Astrocyte (in vitro differentiated cells and primary cell): ENCODE measurements at places on chromosomes 4 and X. TPM values are rescaled to one million over a fixed set of nuclear protein-coding genes. Genes with fewer than 3 reads are reported as not detected.

The MAOB gene
- total RNA-seq: 0.20 and 0.77 TPM in 2 replicates

The TMPRSS11B gene
- total RNA-seq: 0.22 and 0.27 TPM in 2 replicates

The MAGEC3 gene
- not detected in 2 replicates for total RNA-seq

The CYLC1 gene
- not detected in 2 replicates for total RNA-seq

The TRPC5OS gene
- total RNA-seq: not detected in 2 replicates

The IL2RG gene
- 0.59 TPM in 1 of 2 replicates, not detected in the other for total RNA-seq

The FREM3 gene
- not detected in 2 replicates for total RNA-seq

The CFP gene
- total RNA-seq: 0.17 and 1.1 TPM in 2 replicates

The PABPC1L2A gene
- 0.11 and 0.38 TPM in 2 replicates for total RNA-seq

The SH3TC1 gene
- 1.2 and 1.8 TPM in 2 replicates for total RNA-seq

GRCh38 chr4:61877266-61877665 lies 677.1 kb downstream of the ADGRL3 start:
- no peak for DNase-seq

- no peak for DNase-seq
Measured at GRCh38 chr4:148747721-148748268, 305.6 kb upstream of the NR3C2 start.

GRCh38 chr4:39426728-39427127 lies 20.0 kb downstream of the KLB start:
- no peak for DNase-seq

DNA sequence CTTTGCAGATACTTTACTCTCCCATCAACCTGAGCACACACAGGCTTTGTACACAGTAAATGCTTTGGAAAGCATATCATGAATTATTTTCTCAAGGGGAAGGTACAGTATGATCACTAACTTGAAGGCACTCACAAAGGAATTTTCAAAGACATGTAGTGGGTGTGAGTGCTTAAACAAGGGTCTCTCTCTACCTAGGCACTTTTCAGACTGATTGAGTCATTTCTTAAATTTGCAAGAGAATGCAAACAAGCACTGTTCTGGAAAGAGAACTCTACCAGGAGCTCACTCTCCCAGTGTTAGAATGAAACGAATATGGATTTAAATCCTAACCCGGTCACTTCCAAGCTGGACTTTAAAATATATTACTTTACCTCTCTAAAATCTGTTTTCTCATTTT lies 85.7 kb downstream of the MAML3 start:
- no peak for DNase-seq

- DNase-seq: no peak
Measured at GRCh38 chr4:183632689-183633088, 26.3 kb downstream of the RWDD4 start.

DNA sequence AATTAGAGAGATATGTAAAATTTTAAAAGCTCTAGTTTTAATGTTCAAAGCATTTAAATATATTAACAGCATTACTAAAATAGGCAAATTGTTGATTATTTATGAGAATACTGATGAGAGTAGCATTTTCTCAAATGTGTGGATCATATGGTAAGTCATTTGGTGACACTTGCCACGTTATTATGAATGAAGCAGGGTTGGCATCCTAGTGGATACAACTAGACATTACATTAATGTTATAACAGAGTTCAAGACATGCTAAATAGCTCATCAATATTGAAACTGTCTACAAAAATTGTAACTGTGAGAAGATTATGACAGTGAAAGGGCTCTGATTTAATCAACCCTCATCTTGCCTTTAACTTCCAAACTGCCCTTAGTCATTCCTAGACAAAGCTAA lies 171.1 kb downstream of the PDGFC start:
- no peak for DNase-seq

- no peak for DNase-seq
Measured at GRCh38 chr4:98529970-98530569, 128.3 kb downstream of the TSPAN5 start.

GRCh38 chrX:88170553-88170952 lies 576.5 kb upstream of the CPXCR1 start:
- DNase-seq: no peak

DNA sequence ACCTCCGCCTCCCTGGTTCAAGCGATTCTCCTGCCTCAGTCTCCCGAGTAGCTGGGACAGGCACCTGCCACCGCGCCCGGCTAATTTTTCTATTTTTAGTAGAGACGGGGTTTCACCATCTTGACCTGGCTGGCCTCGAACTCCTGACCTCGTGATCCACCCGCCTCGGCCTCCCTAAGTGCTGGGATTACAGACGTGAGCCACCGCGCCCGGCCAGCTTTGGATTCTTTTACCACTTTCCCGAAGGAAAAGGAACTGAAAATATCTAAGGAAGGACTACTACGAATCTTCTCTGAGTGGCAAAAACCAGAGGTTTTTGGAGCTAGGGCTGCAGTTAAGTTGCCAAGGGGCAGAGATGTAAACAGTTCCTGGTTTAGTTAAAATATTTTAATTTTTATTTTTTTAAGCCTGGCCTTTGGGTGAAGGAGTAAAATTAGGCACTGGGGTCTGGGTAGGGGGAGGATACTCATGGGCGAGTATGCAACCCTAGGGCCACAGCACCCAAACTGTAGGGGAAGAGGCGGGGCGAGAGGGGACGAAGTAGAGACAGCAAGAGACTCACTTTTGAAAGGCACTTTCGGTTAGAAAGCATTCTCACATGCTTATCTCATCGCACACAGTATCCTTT lies 525 bp upstream of the CISD2 start:
- no peak for DNase-seq

DNA sequence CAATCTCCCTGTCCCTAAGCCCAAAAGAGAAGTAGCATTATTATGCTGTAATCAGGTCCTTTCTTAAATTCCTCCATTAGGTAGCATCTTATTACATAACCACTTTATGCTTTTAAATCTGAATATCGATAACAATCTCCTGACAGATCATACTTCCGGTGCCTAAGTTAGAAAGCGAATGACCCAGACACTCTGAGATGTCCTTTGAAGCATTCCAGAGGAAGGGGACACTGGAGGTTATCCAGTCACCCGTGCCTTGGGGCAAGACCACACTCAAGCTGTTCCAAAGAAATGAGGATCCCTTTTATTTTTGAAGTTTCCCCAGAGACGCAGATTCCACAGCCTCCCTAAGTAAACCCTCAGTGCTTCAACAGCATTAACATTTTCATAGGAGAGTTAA lies 125.7 kb downstream of the PALLD start:
- no peak for DNase-seq

- no peak for DNase-seq
Measured at GRCh38 chr4:113004655-113005054, 44.8 kb upstream of the ANK2 start.

- no peak for DNase-seq
Measured at GRCh38 chr4:130825284-130825683, 1729.3 kb downstream of the C4orf33 start.

DNA sequence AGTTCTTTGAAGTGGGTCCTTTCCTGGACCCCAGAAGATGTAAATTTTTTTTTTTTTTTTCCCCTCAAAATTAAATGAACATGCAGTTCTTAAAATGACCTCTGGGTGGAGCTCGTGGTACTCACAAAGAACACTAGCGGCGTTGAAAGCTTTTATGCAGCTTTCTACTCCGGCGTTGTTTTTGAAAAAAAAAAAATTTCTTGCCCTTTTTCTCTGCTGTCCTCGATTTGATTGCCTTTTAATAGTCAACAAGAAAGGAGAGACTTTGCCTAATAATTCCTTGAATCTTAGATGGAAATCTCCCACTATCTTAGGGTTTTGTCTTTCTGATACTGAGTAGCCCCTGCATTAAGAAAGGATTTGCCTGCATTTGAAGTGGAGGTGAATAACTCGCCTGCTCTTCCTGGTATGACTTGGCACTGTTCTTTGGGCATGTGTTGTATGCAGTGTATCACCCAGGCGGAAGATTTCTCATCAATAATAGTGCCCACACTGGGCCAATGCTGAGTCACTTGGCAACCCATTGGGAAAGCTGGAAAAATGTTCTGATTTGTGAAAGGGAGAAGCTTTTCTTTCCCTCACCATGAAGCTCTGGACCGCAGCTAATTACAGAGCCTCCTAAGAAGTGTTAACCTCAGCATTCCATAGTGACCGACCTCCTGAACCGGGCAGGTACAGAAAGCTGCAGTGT lies 104.0 kb downstream of the PHEX start:
- peak; percentile 68 for DNase-seq

DNA sequence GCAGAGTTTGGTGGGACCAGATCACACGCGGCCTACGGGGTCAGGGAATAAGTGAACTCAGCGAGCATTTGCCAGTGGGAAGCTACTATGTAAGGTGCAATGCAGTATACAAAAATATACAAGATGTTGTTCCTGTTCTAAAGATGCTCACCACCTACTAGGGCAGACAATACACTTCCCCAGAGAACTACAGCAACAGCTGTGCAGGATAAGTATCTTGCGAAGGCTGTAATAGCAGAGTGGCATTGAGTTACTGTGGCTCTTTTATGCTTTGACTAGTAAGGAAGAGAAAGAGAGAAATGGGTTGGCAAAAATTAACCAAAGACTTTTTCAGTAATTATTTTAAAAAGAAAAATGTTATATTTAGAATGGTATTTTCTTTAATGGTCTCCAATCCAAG lies 61.2 kb downstream of the CDS1 start:
- DNase-seq: no peak

DNA sequence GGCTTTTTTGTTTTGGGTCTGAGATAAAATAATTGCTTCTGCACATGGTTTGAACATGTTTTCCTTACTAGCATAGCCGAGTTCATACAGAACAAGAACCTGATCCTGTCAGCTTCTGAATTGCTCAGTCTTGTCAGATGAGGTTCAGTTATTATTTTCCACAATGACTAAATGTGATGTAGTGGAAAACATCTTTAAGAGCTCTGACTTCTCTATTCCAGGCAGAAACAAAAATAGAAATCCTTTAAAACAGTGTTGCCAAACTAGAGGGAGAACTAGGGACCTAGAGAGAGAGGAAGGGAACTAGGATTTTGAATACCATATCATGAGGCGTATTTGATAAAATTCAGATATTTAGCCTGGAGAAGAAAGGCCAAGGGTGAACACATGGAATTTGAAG lies 2.0 kb downstream of the ATP6AP2 start:
- DNase-seq: no peak

DNA sequence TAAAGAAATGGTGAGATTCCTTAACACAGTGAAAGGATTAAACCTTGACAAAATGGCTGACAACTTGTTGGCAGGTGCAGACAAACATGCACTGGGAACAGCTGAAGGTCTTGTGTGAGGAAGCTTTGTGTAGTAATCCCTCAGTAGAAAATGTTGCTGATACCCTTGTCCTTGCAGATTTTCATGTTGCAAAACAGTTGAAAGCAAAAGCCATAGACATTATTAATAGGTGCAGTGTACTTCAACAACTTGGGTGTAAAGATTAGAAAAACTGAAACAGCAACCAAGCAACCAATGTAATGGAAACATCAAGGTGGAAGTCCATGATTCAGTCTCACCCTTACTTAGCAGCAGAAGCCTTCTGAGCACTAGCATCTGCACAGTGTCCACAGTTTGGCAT lies 29.8 kb downstream of the UGT2B7 start:
- no peak for DNase-seq

DNA sequence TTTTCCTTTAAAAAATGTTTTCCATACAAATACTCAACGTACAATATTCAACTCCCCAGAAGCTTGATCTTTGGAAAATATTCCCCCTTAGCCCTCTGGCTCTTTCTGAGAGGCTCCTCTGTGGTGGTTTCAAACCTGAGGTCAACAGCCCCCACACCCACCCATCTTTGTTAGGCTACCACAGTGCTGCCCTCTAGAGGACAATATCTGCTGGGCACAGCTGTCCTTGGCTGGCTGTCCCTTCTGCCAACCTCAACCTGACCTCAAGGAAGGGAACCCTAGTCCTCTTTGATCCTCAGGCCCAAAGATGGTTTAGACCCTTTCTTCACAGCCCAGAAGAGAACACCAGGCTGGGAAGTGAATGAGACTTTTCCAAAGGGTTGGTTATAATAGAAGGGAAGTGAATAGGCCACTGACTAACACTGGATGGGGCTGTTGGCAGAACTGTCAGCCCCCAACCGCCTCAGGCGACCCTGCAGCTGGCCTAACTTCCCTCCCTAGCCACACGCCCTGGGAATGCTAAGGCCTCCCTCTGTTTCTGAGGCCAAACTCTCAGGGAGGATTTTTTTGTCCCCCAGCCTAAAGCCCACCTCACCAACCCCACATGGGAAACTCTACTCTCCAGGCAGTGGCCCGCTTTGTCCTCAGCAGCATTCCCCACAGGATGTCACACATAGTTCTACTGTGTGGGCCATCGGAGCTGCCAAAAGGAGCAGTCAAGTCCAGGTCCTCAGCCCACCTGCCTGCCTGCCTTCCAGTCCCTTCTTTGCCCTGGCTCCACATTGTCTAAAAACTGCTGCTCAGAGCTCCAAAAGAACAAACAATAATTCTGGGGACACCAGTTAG lies 34.3 kb downstream of the NYX start:
- no peak for DNase-seq

DNA sequence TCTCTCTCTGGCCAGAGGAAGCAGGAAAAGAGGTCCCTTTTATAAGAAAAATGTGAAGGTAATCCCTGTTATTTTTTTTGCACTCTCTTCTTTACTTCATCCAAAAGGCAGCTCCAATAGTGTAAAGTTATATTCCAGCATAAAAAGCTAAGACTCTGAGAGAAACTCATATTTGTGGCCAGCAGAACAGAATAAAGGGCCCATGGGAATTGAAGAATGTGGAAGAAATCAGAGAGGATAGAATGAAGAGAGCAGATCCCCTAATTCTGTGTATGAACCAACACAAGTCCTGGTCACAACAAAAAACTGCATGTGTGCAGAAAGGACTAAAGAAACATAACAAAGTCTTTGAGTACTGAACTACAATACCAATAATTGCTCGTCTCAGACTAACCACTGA lies 22.3 kb downstream of the RPS6KA6 start:
- DNase-seq: no peak

DNA sequence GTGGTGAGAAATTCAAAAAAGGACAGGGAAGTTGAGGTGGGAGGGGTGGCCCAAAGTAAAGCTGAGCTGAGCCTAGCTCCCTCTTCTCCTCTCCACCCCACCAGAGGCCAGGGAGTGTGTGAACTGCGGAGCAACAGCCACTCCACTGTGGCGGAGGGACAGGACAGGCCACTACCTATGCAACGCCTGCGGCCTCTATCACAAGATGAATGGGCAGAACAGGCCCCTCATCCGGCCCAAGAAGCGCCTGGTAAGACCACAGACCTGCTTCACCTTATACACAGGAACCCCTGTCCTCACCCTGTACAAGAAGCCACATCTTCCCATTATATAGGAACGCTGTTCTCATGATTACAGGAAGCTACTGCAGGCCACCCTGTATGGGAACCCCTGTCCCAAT lies 5.8 kb downstream of the GATA1 start:
- DNase-seq: no peak

GRCh38 chr4:48962636-48963035 lies 23.4 kb upstream of the CWH43 start:
- no peak for DNase-seq

GRCh38 chr4:148057984-148058859 lies 326.3 kb downstream of the ARHGAP10 start:
- no peak for DNase-seq

DNA sequence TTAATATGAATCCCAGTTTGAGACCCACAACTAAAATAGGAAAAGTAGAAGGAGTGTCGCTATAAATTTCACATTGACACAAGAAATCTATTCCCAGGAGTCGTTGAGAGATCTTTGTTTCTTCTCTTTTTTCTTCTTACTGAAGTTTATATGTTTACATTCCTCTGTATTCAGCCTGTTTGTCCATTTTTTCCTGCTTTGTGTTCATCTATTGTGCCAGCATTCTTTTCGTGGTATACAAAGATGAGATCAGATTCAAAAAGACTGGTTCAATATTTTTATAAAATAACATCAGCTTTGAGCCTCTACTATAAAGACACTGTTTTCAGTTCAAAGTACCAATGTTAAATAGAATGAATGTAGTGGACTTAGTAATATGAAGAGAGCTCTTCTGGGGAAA lies 95.4 kb upstream of the MYOZ2 start:
- DNase-seq: peak; percentile 18
